Stimulated activated CD8-positive, alpha-beta memory T cell treated with anti-CD3 and anti-CD28 coated beads, Interleukin-7, amount 100 ng/mL, for 24 hours (primary cell): ENCODE measurements at places on chromosomes 12 and 14.

DNA sequence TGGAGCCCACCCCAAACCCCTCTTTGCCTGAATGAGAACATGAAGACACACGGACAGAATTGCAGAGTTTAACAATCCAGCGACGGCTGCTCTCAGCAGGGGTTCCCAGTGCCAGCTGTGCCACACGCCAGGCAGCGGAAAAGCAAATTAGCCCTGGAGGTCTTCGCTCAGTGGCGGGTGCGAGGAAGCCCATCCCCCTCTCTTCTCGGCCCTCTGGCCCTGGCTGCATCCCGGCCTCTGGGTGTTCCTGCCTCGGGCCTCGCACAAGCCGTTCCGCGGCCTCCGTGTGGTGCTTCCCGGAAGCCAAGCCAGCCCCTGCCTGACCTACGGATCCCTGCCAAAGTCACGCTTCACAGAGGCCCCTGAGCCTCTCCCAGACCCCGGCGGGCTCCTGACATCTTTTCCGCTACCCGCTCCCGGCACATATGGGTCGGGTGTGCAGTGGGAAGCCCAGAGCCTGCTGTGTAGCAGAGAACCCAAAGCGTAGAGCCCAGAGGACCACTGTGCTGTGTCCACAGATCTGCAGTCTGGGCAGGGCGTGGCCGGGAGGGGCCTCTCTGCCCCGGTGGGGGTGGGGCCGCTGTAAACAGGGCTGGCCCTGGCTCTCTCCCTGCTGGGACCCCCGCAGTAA lies 70.7 kb upstream of the GALNT9 start:
- no peak for DNase-seq

DNA sequence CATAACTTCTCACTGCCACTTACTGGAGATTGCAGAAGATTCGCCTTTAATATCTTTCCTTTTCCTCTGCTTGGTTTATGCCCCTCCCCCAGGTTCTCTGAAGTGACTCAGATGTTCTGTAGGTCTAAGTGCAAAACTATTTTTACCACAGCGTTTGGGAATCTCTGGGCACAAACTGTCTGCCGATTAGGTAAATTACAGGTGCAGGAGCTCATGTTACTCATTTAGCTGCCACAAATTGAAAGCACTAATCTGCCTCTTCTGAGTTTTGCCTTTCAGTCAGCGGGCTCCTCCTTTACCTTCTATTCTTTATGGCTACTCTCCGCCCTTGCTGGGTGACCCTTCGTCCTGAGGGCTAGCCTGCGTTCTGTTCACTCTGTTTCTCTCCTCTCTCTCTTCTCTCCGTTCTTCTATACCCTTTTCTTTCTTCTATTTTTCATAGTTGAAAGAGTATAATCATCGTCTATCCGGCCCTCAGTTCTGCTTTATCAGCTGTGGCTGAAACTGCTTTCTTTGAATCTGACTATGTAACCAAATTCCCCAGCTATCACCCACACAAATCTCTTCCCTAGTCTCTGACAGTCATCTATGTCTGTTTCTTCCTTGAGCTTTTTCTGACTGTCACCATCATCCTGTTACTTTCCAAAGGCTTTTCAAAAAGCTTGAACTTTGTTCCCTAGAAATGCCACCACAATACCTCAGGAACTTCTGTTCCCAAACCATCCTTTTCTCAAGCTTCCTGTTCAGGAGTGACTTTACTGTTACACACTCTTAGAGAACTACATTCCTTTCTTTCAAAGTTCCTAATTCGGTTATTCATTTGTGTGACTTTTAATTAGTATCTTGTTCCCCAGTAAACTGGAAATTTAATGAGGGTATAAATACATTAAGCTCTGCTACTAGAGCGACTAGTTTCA lies 4.3 kb upstream of the MYF6 start:
- DNase-seq = no peak

DNA sequence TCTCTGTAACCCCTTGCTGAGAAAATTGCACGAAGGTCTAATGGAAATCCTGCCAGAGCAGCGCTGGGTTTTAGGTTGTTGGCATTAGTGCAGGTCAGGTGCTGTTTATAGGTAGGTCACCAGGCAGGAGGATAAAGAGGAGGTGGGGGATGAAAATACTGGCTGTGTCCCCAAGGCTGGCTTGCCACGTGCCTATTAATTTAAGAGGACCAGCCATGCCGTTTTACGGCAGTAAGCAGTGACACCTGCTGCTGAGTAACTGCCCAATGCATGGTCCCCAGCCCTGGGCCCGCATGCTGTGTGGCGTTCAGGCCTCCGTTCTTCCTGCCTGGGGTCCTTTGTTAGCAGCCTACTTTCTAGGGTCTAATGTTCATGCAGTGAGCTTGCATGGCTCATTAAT lies 67.2 kb downstream of the WDR20 start:
- no peak for DNase-seq

- no peak for DNase-seq
Measured at GRCh38 chr12:6211421-6211869, 11.2 kb downstream of the CD9 start.

GRCh38 chr14:104665114-104665656 lies 24.2 kb upstream of the INF2 start:
- DNase-seq = no peak

DNA sequence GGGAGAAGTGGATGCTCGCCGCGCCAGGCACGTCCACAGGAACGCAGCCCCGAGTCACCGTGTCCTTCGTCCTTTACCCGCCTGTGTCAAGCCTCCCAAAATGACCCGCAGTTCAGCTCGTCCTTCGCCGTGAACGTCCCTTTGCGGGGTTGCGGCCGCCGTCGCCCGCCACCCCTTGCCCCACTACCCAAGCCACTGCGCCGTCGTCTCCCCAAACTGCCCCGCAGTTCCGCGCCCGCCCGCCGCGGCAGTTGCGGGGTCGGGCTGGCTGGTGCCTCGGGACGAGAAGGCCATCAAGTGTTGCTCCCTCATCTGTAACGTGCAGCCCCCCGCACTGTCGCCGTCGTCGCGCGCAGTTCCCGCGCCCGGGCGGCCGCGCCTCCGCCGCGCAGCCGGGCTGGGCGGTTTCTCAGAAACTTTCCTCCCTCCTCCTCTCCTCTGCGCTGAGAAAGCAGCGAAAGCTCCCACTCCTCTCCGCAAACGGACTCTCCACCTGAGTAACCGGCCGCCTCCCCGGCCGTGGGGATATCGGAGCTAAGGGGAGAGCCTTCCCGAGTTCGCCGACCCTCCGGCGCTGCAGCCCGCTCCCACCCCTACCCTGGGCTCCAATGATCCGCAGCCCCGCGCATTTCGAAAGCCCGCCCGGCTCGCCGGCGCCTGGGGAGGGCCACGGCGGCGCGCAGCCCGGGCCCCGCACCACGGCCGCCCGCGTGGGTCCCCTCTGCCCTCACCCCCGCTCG lies 6.7 kb downstream of the CDKN1B start:
- no peak for DNase-seq

DNA sequence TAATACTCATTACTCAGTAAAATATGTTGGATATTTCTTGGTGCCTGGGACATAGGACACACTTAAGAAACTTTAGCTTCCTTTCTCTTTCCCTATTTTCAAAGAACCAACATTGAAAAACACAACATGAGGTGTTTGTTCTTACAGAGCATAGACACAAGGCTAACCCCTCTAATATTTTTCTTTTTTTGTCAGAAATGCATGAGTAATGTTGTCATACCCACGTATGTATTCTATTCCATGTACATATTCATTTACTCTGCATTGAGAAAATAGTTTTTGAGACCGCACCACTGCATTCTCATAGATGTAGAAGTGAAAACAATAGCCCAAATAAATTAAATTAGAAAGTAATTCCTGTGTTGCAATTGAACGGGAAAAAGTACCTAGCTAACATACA lies 13.0 kb downstream of the PAX9 start:
- no peak for DNase-seq

DNA sequence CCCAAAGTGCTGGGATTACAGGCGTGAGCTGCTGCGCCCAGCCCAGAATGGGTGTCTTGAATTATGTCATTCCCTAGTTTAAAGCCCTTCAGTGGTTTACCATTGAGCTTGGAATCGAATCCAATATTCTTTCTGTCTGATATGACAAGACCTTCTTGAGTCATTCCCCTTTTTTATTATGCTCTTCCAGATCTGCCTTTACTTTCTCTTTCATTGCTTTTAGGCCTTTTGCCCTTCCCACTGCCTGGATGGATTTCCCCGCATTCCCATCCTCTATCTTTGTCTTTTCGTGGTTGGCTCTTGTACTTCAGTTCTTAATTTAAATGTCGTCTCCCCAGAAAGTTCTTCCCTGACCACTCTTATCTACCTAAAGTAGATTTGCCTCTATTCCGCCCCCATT lies 1.6 kb downstream of the TRAFD1 start:
- no peak for DNase-seq

- DNase-seq = no peak
Measured at GRCh38 chr12:70080566-70080965, 162.7 kb upstream of the CNOT2 start.

GRCh38 chr14:100155756-100156616 lies 3.5 kb downstream of the DEGS2 start:
- DNase-seq = no peak

- DNase-seq = no peak
Measured at GRCh38 chr12:47757364-47757839, 1.3 kb downstream of the RAPGEF3 start.

DNA sequence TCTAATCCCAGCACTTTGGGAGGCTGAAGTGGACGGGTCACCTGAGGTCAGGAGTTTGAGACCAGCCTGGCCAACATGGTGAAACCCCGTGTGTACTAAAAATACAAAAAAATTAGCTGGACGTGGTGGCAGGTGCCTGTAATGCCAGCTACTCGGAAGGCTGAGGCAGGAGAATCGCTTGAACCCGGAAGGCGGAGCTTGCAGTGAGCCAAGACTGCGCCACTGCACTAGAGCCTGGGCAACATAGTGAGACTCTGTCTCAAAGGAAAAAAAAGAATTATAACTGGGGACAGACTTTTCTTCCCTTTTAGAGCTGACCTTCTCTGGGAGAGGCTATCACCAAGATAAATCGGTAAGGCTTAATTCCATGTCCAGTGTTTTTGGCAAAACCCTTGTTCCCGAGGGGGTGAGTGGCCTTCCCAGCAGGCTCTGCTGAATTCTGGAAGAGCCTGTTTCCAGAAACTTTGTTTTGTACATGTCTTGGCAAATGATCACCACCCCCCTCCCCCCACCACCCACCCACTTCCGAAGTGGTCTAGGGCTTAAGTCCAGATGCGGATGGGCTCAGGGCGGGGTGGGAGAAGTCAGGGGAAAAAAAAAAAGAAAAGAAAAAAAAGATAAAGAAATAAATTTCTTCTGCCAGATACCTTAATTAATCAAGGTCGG lies 32.3 kb upstream of the DEGS2 start:
- no peak for DNase-seq
